Heart left ventricle (tissue), 16 donors: ENCODE measurements at places on chromosomes 16 and 17. TPM values are rescaled to one million over a fixed set of nuclear protein-coding genes. Genes with fewer than 3 reads are reported as not detected.

- no peak for DNase-seq
Measured at GRCh38 chr17:79080349-79080748, 5.7 kb downstream of the ENGASE start.

DNA sequence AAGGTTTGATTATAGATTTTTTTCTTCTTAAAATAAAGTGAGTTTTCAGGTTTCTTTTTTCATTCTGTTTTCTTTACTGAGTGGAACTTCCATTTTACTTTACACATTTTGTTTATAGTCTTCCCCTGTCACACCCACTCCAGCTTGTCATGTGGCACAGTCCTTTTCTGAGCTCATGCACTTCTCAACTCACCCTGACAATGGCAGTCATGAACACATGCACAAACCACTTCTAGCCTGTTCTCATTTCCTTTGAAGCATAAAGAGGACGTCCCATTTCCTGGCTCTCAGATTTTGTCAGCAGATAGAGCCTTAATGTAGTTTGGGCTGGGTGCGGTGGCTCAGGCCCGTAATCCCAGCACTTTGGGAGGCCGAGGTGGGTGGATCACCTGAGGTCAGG lies 168.0 kb downstream of the AHSP start:
- DNase-seq, result no peak

- no peak for DNase-seq
Measured at GRCh38 chr17:37820313-37820994, 75.6 kb upstream of the HNF1B start.

- no peak for DNase-seq
Measured at GRCh38 chr17:419073-419735, 66.6 kb upstream of the RPH3AL start.

DNA sequence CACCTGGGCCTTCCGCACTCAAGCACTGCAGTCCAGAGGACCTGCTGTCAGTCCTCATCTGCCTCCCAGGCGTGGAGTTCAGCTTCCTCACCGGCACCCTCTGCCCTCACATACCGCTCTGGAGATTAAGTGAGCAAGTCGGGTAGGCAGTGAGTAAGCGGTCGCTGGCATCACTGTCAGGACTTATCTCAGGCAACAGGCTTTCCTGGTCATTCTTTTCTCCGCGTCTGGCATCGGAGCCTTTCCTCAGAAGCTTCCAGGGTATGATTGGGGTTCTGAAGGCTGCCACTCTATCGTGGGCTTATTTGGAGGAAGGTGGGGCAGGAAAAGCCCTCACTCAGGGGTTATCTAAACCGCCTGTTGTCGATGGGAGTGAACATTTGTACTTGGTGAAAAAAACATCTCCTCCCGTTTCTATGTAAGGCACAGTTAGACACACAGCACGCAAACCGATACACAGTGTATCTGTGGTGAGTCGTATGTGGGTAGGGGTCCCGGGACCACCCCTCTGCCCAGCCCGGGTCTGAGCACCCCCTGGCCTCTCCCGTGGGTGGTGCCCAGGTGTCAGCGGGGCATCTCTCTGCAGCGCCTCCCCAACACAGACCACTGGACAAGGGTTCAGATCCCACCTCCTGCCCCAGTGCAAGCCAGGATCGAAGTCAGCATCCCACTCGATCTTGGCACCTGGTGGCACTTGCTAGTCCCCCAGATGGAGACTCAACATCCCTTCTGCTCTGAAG lies 92.5 kb upstream of the PLCG2 start:
- no peak for DNase-seq

DNA sequence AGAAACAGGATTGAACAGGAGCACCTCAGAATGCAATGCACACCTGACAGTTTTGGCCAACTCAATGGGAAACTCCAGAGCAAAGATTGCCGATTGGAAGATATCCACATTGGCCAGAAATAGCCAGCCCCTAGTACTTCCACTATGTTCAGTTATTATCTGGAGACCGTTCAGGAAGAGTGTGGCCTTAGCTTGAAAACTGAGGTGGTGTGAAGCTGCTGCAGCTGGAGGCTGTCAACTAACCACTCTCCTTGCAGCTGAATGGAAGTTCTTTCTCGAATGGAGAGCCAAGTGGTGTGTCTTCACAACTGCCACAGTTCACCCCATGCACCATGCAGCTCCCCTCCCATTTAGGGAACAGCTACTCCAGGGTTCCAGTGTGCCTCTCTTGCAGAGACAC lies 61.9 kb upstream of the DHX40 start:
- DNase-seq, result no peak

- no peak for DNase-seq
Measured at GRCh38 chr17:40145476-40145875, 5.1 kb downstream of the CASC3 start.

- no peak for DNase-seq
Measured at GRCh38 chr17:72838068-72838467, 254.4 kb downstream of the SLC39A11 start.

- no peak for DNase-seq
Measured at GRCh38 chr16:73076324-73076810, 28.4 kb upstream of the ZFHX3 start.

DNA sequence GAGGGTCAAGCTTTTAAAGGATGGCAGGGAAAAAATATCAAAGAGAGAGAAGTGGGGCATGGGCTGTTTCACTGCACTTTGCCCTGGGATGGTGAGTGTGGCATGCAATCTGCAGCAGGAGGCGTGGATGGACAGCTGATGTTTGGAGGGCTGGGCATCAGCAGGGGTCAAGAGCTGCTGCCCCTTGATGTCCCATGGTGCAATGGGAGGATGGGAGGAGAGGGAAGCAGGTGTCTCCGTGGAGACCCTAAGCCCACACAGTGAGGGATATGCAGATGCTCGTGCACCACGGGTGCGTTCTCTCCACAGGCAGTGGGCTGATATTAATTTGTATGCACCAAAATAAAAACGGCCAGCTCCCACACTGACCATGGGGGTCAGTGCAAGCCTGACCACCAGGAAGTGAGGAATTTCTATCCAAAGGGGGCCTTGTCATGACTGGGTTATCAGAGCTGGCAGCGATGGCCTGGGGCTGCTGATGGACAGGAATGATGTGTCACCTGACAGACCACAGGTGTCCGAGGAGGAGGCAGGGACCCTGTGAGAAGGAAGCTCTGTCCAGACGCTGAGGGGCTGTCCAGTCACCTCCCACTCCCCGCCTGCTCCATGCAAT lies 183.6 kb downstream of the IRF8 start:
- no peak for DNase-seq

DNA sequence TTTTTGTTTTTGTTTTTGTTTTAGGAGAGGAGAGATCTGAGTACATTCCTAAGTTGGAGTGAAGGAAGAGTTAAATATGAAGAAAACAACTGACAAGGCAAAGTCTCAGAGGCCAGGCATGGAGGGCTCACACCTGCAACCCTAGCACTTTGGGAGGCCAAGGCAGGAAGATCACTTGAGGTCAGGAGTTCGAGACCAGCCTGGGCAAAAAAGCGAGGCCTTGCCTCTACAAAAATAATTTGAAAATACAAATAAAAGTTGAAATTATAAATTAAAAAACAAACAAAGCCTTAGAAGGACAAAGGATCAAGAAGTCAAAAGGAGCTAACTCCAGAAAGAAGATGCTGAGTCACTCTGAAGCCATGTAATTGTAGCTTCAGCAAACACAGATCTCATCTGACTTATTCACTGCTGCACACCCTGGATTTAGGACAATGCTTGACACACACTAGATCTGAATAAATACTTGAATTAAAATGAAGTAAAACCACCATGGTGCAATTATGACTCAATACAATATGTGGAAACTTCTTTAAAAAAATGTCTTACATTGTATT lies 9.1 kb downstream of the CEP20 start:
- DNase-seq, result no peak

The RAB26 gene
- 0.28 TPM for polyA plus RNA-seq

The KRT17 gene
- not detected for polyA plus RNA-seq

The CRYBA1 gene
- not detected for polyA plus RNA-seq

The SYT17 gene
- 0.53 TPM for polyA plus RNA-seq

The DNASE1 gene
- polyA plus RNA-seq, result 10.2 TPM

The CCL17 gene
- 0.26 TPM for polyA plus RNA-seq
